ENCODE measurements at places on chromosomes 1 and 21.

DNA sequence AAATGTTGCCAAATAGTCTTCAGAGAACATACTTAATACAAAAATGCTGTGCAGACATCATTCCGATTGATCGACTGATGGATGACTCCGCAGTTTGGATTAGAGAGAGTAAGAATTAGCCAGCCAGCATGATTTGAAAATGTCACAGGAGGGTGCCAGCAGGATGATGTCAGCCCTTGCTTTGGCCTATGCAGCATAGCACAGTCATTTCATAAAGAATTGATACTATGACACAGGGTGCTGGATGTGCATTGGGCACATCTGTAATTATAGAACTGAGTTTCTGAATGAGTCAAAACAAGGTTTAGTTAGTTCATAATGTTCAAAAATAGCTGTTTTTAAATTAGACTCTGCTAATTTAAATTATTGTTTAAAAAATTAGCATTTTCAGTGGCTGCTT, 21.6 kb upstream of the TRAF5 start:
- DNase-seq: no peak

DNA sequence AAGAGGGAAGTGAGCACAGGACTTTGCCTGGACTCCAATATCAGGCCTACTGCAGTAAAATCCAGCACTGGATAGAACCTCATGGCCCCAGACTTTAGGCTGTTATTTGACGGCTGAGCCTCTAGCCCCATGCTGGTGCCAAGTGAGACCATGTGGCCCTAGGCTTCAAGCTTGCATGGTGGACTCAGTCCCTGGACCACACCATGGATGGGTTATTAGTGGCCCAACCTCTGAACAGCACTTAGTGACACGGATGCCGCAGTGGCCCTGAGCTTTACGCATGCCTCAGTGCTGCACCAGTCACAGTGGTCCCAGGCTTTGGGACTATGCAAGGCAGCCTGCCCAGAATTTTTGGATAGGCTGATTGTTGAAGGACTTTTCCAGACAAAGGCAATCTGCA, 13.0 kb downstream of the IFI44L start:
- no peak for DNase-seq

DNA sequence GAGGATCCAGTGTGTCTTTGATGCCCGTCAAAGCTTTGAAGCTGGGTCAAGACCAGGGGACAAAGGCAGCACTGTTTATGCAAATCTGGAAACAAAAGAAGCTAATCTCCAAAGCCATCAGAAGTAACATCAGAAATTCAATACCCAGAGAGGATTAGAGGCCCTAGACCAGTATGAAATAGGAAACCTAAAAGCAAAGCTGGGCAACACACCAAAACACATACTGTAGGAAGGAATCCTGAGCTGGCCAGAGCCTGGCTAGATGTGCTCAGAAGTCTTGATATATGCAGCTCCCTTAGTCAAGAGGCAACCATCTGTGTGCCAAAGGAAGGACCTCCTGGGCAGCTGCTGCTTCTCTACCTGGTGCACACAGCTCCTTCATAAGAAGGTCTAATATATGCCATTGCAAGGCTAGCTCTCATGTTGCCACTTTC, 12.3 kb downstream of the COLGALT2 start:
- DNase-seq: no peak

DNA sequence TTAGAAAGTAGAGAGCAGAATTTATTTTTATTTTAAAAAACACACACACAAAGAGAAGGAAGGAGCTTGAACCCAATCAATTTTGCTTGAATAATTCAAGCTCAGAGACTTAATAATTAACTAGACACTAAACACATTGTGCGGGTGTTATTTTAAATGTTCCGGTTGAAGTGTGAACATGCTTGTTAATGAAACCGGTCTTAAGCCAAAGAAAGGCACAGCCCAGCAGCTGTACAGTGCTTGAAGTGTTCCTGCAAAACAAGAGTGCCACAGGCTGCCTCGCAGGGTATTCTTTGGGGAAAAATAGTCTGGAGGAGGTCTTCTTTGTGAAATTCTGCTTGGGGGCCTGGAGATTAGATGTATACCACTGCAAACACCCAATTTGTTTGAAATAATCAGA, 2.2 kb upstream of the CDC42BPA start:
- no peak for DNase-seq

GRCh38 chr1:86906419-86906818, 7.5 kb downstream of the SELENOF start:
- no peak for DNase-seq

GRCh38 chr21:46215436-46216131, 13.0 kb downstream of the LSS start:
- no peak for DNase-seq

DNA sequence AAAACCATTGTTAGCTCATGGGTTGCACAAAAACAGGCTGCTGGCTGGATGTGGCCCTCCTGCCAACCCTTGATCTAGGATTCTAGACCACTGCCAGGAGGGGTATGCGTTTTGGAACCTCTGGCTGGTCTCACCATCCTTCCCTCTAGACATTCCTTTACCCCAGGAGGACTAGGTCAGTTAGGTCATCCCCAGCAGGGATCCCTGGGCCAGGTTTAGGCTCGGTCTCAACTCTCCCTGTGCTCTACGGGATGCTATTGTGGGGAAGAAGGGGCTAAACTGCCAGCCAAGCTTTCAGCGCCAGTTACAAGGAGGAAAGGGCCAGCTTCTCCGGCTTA, 22.7 kb downstream of the SLC2A1 start:
- no peak for DNase-seq

All from ACHN (cell line).